ENCODE measurements at places on chromosomes 12 and 14.

GRCh38 chr12:72277415-72277814 is 5.2 kb downstream of the TRHDE start:
- peak; percentile 72 for DNase-seq

GRCh38 chr14:86708846-86709339 is 1178.9 kb downstream of the FLRT2 start:
- no peak for DNase-seq

DNA sequence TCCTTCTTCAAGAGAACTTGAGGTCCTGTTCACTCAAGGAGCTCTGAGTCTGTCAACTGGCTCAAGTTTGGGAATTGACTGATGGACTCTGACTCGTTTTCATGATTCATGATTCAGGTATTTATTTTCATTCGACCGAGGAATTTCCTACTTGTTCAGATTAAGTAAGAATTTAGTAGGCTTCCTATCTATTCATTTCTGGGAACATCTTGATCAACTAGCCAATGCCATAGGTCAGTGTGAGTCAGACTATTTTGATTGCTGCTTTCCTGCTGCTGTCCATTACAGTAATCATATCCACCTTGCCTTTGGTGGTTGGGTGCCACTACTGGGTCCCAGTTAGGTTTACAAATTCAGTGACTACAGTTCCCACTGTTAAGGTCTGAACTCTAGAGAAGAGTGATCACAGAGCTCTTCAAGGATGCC is 6.1 kb downstream of the FAM186A start:
- peak; percentile 82 for DNase-seq

DNA sequence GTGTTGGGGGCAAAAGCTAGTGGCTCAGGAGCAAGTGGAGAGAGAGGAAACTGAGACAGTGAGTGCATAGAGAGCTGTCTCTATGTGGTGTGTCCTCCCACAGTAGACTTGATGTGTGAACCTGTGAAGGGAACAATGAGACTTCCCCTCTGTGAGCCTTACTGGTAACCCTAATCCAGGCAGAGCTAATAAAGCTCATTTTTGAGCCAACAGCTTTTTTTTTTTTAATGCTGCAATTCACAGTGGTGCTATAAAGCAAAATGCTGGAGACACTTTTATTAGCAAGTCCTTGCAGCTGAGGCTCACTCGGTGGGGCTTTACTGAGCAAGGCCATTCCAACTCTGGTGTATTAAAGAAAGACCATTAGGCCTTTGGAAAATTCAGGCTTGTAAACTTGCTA is 26.9 kb downstream of the FBXW8 start:
- no peak for DNase-seq

GRCh38 chr12:2292560-2292959 is 239.8 kb downstream of the CACNA1C start:
- no peak for DNase-seq

All from astrocyte of the spinal cord (primary cell).